Endothelial cell of umbilical vein (primary cell): ENCODE measurements at places on chromosomes 7 and 10. TPM values are rescaled to one million over a fixed set of nuclear protein-coding genes. Genes with fewer than 3 reads are reported as not detected.

DNA sequence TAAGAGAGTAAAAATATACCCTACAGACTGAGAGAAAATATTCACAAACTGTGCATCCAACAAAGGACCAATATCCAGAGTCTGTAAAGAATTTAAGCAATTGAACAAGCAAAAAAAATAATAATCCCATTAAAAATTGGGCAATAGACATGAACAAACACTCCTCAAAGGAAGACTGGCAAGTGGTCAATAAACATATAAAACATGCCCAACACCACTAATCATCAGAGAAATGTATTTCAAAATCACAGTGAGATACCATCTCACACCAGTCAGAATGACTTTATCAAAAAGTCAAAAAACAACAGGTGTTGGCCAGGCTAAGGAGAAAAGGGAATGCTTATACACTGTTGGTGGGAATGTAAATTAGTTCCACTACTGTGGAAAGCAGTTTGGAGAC lies 21.9 kb upstream of the ZNF804B start:
- no peaks in the 10 kb centered on the region for H3K36me3 ChIP-seq
- no peak overlapping the region for H3K27ac ChIP-seq
- no peak overlapping the region for H3K4me3 ChIP-seq
- H3K4me1 ChIP-seq = no peaks in the 10 kb centered on the region
- no peak for DNase-seq

DNA sequence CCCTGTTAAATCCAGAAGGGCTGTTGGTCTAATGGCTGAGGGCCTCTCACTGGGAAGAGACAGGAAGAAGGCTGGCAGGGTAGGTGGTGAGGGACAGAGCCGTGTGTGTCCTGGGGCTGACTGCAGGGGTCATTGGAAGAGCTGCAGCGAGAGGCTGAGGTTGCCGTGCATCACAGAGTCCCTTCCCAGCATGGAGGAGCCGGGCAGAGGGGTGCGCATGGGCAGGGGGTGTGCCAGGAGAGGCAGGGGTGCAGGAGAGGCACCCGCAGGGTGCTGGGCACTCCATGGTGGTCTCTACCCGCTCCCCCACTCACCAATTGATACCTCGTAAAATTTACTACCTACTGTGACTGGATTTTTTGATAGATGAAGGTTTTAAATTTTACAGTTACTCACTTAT lies 124.3 kb downstream of the ACTR3B start:
- H3K27ac ChIP-seq = no peak overlapping the region
- H3K4me1 ChIP-seq = no peaks in the 10 kb centered on the region
- no peak for DNase-seq

DNA sequence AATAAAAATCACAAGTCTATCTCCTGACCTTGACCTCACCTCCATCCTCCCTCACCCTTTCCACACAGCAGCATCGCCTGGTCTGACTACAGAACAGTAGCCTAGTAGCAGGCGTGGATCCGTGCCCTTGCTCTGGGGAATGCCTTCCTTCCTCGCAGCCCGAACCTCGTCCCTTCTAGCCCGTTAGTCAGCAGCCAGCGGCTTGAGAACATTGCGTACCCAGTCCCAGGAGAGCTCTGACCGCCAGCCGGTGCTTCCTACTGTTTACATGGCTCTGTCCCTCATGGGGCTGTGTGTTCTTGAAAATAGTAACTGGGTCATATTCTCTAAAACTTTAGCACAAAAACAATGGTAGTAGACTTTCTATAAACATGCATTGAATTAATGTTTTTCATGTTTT lies 682.7 kb upstream of the IGFBP3 start:
- H3K27ac ChIP-seq = peak overlapping the region; percentile 9
- peak; percentile 89 for DNase-seq
- H3K36me3 ChIP-seq = no peaks in the 10 kb centered on the region
- peaks cover 8% of the 10 kb centered on the region for H3K4me1 ChIP-seq
- no peaks in the 10 kb centered on the region for H3K27me3 ChIP-seq
- H3K4me3 ChIP-seq = no peak overlapping the region

The EFCAB10 gene
- total RNA-seq = not detected in 2 replicates

The ACADSB gene
- 10.8 and 15.2 TPM in 2 replicates for total RNA-seq

DNA sequence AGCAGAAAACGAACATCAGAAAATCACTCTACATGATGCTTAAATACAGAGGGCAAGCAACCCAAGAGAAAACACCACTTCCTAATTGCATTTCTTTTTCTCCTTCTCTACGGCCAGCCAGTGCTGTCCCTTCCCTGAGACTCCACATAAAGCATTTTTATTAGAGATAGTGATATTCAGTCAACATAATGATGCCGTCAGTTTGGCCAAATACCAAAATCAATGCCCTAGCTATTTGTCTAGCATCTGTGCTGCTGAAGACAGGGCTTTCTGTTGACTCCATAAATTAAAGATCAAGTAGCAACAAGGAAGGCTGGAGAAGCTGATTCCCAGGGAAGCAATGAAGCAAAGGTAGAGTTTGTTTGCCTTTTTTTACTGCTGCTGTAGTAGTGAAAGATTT lies 1024.9 kb downstream of the REEP3 start:
- H3K4me3 ChIP-seq = no peak overlapping the region
- no peak overlapping the region for H3K27ac ChIP-seq
- no peak for DNase-seq

DNA sequence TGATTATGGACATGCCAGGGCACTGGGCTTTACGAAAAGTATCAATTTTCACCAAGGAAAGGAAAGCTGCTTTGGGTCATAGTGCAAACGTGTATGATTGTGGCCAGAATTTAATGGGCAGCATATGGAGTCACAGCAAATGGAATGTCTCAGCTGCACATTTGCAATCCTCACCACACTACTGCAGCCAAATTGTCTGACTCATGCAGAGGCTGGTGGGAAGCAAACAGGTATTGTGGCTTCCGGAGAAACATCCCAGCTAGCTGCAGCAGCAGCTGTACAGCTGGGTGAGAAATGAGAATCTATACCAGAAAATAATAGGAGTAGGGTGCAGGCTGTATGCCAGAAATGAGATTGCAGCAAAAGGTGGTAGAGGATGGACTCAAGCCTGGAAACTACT lies 374.7 kb upstream of the VWC2 start:
- no peak overlapping the region for H3K27ac ChIP-seq
- DNase-seq = no peak
- no peak overlapping the region for H3K4me3 ChIP-seq

The INHBA gene
- total RNA-seq = 23.2 and 32.3 TPM in 2 replicates

- DNase-seq = peak; percentile 40
- H3K27ac ChIP-seq = peak overlapping the region; percentile 62
- H3K27me3 ChIP-seq = no peaks in the 10 kb centered on the region
Observed at GRCh38 chr7:73520673-73521635, 1.1 kb downstream of the BAZ1B start.
